Fibroblast of the aortic adventitia (primary cell): ENCODE measurements at places on chromosomes 16 and 17. TPM values are rescaled to one million over a fixed set of nuclear protein-coding genes. Genes with fewer than 3 reads are reported as not detected.

IRX5 gene
- total RNA-seq = 0.27 and 2.5 TPM in 2 replicates

SOX15 gene
- total RNA-seq = 0.57 and 1.4 TPM in 2 replicates

FBXO39 gene
- total RNA-seq = 0.09 and 0.57 TPM in 2 replicates

GRIN2A gene
- total RNA-seq = 0.33 and 3.4 TPM in 2 replicates

MFAP4 gene
- 20.2 and 89.6 TPM in 2 replicates for total RNA-seq

KRT40 gene
- total RNA-seq = not detected in 2 replicates

SLC4A1 gene
- total RNA-seq = not detected in 2 replicates

KCNJ18 gene
- total RNA-seq = not detected in 2 replicates

TBC1D3H gene
- not detected in 2 replicates for total RNA-seq

TMEM204 gene
- 5.0 and 22.1 TPM in 2 replicates for total RNA-seq

DPEP1 gene
- total RNA-seq = not detected in 2 replicates

SSH2 gene
- total RNA-seq = 15.9 and 21.1 TPM in 2 replicates

CDH15 gene
- 0.09 TPM in 1 of 2 replicates, not detected in the other for total RNA-seq

SGCA gene
- 0.65 and 0.90 TPM in 2 replicates for total RNA-seq

CALB2 gene
- 0.36 TPM in 1 of 2 replicates, not detected in the other for total RNA-seq

TBC1D16 gene
- 33.4 and 37.8 TPM in 2 replicates for total RNA-seq

CHST6 gene
- 0.16 and 0.27 TPM in 2 replicates for total RNA-seq

IGF2BP1 gene
- total RNA-seq = 0.49 and 5.0 TPM in 2 replicates

ACSF2 gene
- total RNA-seq = 15.7 and 273 TPM in 2 replicates

OR4D1 gene
- not detected in 2 replicates for total RNA-seq

GDPD1 gene
- 0.49 and 0.90 TPM in 2 replicates for total RNA-seq

KRTAP29-1 gene
- not detected in 2 replicates for total RNA-seq

CCL18 gene
- not detected in 2 replicates for total RNA-seq

EIF3CL gene
- total RNA-seq = 85.4 and 86.9 TPM in 2 replicates

GRB7 gene
- 1.7 TPM in 1 of 2 replicates, not detected in the other for total RNA-seq

PDPK1 gene
- 27.9 and 29.9 TPM in 2 replicates for total RNA-seq

EPX gene
- not detected in 2 replicates for total RNA-seq

CD300A gene
- total RNA-seq = not detected in 2 replicates
